Myocyte (in vitro differentiated cells): ENCODE measurements at places on chromosomes 16 and 17. TPM values are rescaled to one million over a fixed set of nuclear protein-coding genes. Genes with fewer than 3 reads are reported as not detected.

- DNase-seq, result no peak
These were observed 41.1 kb upstream of the KIFC3 start for GRCh38 chr16:57843400-57843799.

GRCh38 chr16:83870830-83871229 lies 28.1 kb upstream of the MLYCD start:
- no peak for DNase-seq

Gene DRC3
- total RNA-seq, result 1.0 and 1.6 TPM in 2 replicates

Gene NPIPB8
- not detected in 2 replicates for total RNA-seq

DNA sequence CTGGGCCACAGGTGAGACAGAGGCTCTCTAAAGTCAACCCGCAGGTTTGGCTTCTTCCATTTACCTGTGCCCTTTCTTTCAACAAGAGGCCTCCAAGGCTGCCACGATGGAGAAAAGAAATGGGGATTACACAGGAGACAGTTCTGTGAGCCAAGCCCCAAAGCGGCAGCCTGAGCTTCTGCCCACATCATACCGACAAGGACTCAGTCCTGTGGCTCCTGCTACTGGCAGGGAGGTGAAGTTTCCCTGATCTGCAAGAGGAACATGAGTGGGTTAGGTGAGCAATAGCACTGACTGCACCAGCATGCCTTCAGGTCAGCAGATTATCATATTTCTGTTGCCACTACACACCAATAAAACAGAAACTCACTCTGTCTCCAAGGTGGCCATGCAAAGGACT lies 800.0 kb downstream of the KCNJ18 start:
- no peak for DNase-seq

DNA sequence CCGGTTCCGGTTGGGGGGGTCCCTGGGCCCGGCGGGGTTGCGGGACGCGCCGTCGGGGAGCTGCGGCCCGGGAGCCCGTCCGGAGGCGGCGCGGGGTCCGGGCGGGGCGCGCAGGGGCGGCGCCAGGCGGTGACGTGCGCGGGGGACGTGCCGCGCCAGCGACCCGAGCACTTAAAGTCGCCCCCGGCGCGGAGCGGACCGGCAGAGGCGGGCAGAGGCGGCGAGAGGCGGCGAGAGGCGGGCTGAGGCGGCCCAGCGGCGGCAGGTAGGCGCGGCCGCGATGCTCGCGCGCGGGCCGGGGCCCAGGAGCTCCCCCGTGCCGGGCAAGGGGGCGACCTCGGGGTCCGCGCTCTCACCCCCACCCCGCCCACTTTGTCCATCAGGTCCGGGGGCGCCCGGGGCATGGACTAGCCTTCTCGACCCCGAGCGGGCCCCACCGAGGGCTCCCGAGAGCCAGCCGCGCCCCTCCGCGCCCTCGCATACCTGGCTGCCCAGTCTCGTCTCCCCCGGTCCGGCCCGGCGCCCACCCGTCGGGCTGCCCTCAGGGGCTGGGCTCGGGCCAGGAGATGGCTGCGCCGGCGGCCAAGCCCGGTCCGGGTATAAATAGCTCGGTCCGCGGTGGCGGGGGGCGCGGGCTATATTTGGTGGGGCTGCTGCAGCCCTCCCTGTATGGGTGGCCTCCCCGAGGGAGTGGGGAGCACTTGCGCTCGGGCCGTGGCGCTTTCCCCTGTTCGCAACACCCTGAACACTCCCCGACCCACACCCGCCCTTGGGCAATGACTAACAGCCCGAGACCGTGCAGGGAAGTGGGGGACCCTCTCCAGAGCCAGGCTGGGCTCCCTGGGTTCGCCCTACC lies at the start of gene SLC16A3:
TSS of gene SLC16A3 (plus strand) at position 201 of the 856 bp plus-strand sequence. CDS start 6,967 bp downstream, outside the sequence.
- DNase-seq, result peak; percentile 65
